Stimulated activated CD4-positive, alpha-beta T cell treated with anti-CD3 and anti-CD28 coated beads, TNF-alpha, amount 100 ng/mL, for 48 hours (primary cell): ENCODE measurements at places on chromosomes 4 and X.

- no peak for DNase-seq
Observed at GRCh38 chrX:26470941-26471340, 255.0 kb downstream of the MAGEB5 start.

GRCh38 chr4:10611673-10612072 lies 72.9 kb downstream of the CLNK start:
- no peak for DNase-seq

DNA sequence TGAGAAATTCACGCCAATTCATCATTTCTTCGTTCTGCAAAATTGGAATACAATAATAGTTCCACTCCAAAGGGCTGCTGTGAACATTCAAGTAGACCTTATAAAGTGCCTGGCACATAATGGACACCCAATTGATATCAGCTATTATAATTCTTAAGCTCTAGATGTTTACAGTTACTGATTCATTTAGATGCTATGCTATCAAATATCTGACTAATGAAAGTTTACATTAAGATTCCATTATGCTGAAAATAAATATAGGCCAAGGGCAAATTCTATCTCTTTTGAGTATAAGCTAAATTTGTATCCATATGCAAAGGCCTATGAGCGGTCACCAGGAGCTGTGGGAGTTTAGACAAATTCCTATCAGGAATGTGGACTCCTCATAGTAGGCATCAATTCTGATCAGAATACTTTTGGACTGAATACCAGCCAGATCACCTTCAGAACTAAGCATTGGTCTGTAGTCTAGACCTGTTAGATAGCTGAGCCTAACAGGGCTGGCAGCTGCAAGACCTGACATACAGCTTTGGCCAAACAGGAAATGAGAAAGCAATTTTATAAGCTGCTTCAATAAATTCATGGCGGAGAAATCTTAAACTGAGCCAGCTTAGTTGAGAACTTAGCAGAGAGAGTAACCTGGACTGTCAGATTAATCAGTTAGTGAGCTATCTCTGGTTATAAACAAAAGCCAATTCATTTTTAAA lies 384.3 kb upstream of the ACTRT1 start:
- no peak for DNase-seq

DNA sequence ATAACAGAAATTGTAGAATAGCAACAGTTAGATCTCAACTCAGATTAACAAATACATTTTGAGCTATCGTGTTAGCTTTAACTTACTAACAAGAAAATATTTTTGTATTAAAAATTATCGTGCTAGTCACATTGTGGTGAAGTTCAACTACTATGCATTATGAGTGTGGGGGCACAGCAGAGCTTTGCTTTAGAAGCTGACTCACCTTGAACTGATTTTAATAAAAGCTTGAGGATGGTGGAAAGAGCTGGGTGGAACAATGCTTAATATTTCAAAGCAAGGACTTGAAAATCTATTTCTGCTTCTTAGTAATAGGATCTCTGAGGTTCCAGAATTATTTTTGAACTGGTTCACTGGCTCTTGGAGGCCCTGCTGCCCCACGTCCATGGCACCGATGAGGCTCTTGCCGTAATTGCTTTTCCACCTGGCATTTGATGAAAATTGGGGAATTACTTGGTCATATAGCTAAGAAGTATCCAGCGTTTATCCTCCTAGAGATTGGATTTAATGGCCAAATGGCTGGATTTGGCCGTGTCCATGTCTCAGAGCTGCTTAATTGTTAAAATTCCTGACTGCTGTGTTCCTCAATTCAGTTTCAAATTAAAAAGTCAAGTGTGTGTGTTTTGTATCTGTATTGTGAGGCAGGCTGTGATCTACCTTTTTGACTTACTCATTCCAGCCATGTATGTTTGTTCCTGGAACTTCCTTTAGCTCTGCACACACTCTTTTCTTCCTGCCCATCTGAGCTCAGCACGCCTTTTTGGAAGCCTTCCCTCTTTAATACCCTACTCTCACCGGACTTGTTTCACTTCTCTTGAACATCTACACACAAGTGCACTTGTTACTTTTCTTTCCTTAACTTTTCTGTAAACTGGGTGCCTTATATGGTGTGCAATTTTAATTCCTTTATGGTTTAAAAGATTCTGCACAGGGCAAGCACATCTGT lies 66.6 kb upstream of the LIMCH1 start:
- DNase-seq = no peak

GRCh38 chrX:13470685-13470977 lies 98.8 kb upstream of the EGFL6 start:
- no peak for DNase-seq

- no peak for DNase-seq
Observed at GRCh38 chrX:140064993-140065392, 99.7 kb upstream of the CXorf66 start.

DNA sequence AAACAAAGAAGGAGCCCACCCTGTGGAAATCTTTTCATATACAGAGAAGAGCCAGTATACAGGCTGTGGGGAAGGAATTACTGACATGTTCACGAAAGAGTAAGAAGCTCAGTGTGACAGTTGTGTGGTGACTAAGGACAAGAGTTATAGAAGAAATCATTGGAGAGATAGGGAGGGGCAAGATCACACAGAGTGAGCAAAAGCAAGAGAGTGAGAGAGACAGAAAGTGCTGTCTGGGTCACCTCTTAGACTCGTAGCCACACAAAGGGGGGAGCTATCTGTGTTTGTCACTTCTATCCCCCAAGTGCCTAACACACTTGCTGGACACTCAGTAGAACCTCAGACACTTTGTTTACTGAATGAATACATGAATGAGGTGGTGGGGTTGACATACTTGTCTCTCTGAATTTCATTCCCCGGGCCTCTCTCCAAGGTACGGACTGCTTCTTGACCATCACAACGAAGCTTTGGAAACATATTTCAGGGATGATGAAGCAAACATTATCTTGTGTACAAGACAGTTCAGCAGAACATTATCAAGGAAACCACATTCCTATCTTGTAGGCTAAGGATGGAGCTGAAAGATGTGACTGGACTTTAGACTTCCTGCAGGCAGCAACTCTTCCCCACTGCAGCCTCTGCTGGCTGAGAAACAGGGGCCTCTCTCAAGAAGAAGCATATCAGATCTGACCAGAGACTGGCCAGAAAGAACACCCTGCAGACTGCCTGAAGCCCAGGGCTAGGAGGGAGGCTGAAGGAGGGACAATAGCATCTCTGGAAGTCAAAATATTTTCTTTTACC lies 168.2 kb downstream of the AMELX start:
- no peak for DNase-seq

DNA sequence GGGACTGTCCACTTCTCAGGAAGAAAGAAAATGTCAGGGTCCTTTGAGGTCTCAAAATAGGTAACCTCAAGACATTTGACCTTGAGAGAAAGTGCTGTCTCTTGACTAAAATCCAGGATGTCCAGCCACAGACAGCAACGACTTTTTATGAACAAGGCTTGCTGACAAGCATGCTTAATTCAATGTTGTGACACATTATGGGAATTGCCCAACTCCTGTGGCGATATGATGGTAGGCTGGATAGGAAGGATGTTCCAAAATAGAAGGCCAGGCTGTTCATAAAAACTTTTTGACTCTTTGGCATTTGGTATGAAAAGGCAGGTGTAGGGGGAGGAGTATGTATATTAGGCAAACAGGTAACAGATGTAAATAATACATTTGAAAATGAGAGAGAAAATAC lies 50.8 kb upstream of the EDNRA start:
- DNase-seq = no peak

DNA sequence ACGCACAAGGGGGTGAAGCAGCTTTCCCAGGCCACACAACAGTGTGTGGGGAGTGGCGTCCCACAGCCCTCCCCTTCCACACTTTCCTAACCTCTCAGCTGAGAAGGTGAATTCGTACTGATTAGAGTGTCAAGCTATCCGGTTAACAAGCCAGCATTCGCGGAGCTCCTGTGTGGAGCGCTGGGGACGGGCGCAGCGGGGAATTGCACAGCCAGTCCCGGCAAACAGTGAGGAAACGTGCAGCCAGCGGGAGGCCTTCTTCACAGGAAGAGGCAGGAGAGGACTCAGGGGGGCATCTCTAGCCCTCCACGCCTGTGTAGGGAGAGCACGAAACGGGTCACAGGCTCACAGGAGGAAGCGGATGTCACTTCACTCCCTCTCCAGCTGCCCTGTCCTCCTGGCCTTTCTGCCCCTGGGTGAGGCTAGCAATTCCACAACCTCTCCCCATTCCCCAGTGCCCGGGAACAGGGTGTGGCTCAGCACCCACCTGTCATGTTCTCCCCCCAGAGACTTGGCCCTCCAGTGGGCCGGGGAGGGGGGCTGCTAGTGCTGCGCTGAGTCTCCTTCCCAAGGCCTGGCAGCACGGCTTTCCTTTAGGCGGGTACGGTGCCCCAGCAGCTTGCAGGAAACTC lies 117.3 kb downstream of the CPZ start:
- DNase-seq = no peak

- DNase-seq = no peak
Observed at GRCh38 chr4:5399790-5400421, 308.5 kb downstream of the EVC2 start.

DNA sequence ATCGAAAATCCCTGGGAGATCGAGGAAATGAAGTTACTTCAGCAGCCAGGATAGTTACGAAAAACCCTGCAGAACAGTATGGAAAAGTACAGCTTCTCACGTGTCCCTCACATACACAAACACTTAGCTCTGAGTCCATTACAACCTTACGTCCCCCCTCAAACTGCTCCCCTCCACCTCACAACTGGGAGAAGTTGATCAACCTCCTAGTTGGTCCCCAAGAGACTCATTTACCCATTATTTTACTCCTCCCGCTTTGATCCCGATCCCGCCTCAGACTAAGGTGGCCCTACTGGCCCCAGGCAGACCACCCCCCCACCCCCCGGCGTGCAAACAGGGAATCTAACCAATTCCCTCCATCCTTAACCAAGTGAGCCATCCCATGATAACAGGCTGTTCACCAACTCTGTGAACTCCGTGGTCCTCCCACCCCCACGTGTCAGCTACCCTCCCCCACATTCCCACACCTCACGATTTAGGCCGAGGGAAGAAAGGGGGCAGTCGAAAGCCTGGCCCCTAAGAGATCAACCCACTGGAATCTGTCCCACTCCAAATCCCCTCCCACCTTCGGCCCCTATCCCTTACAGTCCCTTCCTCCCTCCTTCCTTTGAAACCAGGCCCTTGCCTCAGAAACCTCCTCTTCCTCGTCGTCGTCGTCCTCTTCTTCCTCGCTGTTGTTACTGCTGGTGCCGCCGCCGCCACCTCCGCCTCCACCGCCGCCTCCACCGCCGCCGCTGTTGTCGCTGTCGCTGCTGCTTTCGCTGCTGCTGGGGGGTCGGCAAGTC lies 755 bp downstream of the ANKRD17 start:
- no peak for DNase-seq

DNA sequence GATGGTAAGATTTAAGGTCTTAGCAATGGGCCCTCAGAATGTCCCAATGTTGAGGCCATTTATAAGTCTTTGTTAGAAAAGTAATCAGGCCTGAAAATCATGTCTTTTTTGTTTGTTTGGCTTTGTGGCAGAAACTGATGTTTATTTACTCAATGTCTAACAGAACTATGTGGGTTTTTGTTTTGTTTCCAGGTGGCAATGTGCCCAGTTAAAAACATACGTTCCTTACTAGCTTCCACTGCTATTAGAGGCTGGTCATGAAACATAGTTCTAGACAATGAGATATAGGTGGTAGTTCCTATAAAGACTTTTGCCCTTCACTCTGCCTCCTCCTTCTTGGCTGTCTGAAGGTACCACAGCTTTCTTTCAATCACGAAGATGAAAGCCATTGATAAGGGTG lies 108.8 kb downstream of the C4orf51 start:
- no peak for DNase-seq

GRCh38 chr4:143377611-143378099 lies 41.0 kb downstream of the GAB1 start:
- DNase-seq = no peak

- DNase-seq = no peak
Observed at GRCh38 chrX:95764972-95765451, 919.6 kb upstream of the DIAPH2 start.

DNA sequence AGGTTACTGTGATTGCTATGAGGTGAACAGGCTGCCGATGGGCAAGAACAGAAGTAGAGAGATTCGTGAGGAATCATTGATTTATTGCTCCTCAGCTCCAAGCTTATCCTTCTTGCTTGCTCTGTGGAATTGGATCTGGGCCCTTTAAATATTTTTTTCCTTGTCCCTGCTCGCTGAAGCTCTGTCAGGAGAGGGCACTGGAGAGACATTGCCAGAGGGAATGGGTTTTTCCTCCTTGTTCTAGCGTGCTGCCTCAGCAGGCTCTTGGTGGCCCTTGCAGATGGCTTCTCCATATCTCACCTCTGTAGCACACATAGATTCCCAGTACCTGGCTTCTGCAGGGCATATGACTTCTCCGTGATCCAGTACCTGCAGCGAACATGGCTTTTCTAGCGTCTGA lies 67.4 kb downstream of the CNGA2 start:
- no peak for DNase-seq

GRCh38 chrX:56503941-56504673 lies 59.3 kb upstream of the UBQLN2 start:
- DNase-seq = no peak

GRCh38 chr4:6194458-6195195 lies 5.7 kb downstream of the JAKMIP1 start:
- no peak for DNase-seq

DNA sequence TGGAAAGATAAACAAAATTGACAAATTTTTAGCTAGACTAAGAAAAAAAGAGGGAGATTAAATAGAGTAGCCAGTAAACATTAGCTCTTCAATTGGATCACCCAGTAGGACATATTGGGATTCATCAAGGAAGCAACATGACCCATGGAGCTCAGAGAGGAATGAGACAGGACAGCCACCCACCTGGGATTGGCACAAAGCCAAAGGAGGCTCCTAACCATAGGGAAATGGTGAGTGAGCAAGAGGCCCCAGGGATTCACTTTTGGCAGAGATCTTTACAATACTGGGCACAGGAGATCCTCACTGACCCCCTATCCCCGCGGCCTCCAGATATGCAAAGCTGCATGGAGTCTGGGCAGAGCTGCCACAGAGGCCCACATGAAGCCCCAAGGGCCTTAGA lies 34.8 kb upstream of the CXCL6 start:
- no peak for DNase-seq

DNA sequence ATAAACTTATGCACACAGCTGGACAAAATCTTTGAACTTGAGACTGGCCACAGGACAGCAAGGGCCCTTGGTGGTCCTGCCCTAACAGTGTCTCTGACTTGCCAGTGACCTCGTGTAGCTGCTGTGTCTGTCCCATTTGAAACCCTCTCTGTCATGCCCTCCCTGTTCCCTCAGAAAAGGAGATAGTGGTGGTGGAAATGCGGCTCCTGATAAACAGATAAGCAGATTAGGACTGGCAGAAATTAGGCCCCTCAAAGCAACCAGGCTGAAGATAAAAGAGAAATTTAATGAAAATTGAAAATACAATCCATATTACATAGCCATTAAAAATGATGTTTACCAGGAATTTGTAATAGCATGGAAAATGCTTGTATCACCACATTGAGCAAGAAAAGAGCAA lies 136.6 kb upstream of the ATP6AP2 start:
- no peak for DNase-seq

DNA sequence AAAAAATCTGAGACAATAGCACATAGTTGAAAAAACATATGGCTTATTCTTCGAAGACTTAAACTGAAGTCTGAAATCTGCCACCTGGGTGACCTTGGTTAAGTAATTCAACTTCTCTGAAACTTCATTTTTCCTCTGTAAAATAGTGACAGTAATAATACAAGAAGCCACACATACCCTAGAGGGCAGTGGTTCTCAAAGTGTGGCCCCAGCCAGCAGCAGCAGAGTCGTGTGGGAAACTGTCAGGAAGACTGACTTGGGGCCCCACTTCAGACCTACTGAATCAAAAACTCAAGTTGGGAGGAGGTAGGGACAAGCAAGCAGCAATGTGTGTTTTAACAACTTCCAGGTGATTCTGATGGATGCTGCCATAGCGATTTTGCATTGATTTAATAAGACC lies 249.9 kb downstream of the HNRNPD start:
- DNase-seq = no peak

GRCh38 chrX:56233682-56234081 lies 1.5 kb downstream of the KLF8 start:
- DNase-seq = no peak
